ENCODE measurements at places on chromosomes 16 and 17. TPM values are rescaled to one million over a fixed set of nuclear protein-coding genes. Genes with fewer than 3 reads are reported as not detected.

DNA sequence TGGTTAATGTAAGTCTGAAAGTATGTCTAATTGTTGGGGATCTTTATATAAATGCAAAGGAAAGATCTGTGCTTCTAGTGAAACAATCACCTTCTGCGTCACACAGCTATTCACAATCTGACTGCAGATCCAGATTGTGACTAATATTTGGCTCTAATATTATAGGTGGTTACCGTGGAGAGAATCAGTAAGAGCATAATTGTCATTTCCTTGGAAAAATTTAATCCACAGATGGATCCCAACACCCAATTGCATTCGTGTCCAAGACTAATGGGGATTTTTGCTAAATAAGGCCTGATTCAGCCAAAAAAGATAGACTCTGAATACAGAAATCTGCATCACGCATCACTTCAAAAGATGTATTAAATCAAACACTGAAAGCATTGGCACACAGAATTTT lies 2.7 kb upstream of the KCNJ2 start:
- DNase-seq, result no peak

Gene ADAT1
- total RNA-seq, result 53.0 TPM

Gene XAF1
- 63.0 TPM for total RNA-seq

Gene SLC52A1
- total RNA-seq, result 0.73 TPM

DNA sequence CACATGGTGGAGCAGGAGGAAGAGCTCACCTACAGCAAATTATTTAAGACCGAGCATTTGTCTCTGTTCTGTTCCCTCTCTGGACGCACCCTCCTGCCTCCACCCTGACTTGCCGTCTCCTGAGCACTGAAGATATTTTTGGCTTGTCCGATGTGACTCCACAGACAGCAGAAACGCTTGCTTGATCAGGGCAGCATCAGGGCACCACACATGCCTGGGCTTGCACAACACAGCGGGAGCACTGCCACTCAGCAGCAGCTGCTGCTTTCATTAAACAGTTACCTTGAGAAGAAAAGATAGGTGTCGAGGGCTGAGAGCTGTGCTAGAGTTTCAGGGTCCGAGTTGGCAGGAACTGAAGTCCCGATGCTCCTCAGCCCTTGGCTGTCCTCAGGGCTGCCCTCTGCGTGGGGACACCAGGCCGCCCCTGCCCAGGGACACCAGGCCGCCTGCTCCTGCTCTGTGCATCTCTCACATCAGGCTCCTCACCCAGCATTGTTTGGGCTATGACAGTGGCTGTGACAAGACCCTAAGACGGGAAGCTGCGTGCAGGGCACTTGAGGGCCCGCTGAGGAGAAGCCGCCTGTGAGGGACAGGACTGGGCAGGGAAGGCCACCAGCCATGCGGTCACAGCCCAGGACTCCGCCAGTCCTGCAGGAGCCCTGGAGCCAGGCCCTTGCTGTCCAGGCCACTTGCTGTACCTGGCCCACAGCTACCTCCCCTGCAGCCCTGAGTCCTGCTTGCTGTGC lies 21.3 kb upstream of the CDH15 start:
- DNase-seq, result peak; percentile 57

GRCh38 chr17:73293480-73293911 lies 18.3 kb downstream of the CDC42EP4 start:
- DNase-seq, result peak; percentile 34

DNA sequence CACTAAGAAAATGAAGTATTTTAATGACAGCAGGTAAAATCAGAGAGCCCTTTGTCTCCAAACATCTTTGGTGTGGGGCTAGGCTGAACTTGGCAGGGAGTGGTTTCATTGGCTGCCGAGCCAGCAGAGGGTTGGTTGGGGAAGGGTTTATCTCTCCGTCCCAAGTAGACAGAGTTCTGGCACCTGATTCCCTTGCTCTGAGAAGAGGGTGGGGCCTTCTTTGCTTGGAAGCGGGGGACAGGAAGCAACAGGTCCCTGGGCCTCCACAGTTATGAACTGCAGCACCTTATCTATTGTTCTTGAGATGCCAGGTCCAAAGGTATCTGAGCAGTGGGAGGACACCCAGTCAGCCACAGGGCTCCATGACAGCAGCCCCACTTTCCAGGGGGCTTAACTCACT lies 12.3 kb upstream of the CDH1 start:
- no peak for DNase-seq

Gene SGSH
- 83.8 TPM for total RNA-seq

Gene KCTD19
- total RNA-seq, result 0.73 TPM

DNA sequence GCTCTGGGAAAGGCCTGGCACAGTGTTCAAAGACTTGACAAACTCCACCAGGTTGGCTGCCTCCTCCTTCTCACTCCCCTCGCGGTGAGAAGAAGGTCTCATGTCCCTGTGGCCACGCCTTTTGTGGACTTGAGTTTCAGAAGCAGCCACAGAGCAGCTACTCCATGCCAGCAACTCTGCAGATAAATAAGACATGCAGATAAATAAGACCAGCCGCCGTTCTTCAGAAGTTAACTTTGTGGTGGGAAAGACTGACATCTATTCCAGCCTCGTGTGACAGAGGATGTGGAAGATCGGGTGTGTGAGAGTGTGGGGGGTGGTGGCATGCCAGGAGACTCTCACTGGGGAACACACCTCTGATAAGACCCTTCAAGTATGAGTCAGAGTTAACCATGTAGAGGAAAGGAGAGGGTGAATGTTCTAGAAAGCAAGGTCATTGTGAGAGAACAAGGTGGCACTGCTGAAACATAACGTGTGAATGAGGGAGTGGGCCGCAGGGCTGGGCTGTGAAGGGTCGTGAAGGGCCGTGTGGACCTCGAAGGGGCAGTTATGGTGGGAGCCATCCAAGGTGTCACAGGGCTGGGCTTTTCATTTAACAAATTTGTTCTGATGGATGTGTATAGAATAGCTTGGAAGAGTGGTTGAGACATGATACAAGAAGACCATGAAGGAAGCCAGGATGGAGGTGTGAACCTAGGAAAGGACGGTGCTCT lies 830 bp downstream of the SPACA3 start:
- no peak for DNase-seq

GRCh38 chr16:77322757-77323156 lies 112.1 kb downstream of the ADAMTS18 start:
- DNase-seq, result no peak

GRCh38 chr17:77167472-77168306 lies 26.9 kb downstream of the SEC14L1 start:
- DNase-seq, result no peak

- no peak for DNase-seq
These were observed 129.5 kb downstream of the PRKCA start for GRCh38 chr17:66431910-66432309.

DNA sequence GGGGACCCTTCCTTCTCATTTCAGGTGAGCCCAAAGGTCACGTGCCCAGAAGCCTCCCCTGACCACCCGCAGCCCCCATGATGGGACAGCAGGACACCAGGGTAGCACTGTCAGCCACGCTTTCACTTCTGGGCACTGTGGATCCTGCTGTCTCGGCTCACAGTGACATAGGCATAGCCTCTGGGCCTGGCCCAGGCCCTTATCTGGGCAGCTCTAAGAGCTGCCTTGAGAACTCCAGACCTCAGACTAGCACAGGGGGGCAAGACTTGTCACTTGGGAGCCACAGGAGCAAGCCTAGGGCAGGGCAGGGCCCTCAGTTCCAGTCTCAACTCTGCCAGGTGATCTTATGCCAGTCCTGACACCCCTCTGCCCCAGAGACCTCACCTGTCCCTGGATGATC lies 4.7 kb downstream of the NATD1 start:
- no peak for DNase-seq

DNA sequence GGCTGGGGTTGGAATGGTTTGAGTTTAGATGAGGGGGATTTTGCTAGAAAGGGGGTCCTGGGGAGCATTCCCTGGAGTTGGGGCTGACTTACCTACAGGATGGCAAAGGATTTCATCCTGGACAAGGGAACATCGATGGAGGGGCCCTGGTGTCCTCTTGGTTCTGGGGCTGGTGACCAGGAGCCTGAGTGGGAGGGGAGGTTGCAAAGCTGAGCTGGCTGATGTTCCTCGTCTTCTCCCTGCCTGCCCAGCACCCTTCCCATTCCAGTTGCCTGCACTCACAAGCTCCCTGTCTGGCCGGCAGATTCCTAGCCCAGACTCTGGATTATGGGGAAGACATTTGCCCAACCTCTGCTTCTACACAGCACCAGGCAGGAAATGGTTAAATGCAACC lies 37.2 kb downstream of the ITGAE start:
- DNase-seq, result no peak

Gene ELMO3
- total RNA-seq, result 14.8 TPM

DNA sequence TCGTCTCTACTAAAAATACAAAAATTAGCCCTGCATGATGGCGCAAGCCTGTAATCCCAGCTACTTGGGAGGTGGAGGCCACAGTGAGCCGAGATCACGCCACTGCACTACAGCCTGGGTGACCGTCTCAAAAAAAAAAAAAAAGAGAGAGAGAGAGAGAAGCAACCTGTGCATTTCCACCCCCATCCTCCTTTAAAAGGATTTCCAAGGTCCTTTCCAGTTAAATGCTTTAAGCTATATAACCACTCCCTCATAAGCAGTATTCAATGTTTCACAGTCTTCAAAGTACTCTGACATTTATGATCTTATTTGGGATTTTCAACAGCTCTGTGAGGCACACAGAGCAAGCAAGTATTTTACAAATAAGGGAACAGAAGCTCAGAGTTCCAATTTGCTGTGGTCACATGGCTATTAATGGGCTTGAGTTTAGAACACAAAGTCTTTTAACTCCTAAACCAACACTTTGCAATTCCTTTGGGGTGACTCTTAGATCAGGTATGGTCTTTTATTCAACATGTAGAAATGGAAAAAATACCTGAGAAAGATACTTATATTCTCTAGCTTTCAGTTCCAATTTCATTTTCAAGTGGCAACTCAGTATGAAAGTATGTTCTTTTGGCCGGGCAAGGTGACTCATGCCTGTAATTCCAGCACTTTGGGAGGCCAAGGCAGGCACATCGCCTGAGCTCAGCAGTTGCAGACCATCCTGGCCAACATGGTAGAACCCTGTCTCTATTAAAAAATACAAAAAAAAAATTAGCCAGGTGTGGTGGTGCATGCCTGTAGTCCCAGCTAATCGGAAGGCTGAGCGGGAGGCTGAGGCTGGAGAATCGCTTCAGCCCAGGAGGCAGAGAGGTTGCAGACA lies 31.3 kb downstream of the SPOP start:
- DNase-seq, result peak; percentile 51

Gene HBA2
- total RNA-seq, result 149 TPM

DNA sequence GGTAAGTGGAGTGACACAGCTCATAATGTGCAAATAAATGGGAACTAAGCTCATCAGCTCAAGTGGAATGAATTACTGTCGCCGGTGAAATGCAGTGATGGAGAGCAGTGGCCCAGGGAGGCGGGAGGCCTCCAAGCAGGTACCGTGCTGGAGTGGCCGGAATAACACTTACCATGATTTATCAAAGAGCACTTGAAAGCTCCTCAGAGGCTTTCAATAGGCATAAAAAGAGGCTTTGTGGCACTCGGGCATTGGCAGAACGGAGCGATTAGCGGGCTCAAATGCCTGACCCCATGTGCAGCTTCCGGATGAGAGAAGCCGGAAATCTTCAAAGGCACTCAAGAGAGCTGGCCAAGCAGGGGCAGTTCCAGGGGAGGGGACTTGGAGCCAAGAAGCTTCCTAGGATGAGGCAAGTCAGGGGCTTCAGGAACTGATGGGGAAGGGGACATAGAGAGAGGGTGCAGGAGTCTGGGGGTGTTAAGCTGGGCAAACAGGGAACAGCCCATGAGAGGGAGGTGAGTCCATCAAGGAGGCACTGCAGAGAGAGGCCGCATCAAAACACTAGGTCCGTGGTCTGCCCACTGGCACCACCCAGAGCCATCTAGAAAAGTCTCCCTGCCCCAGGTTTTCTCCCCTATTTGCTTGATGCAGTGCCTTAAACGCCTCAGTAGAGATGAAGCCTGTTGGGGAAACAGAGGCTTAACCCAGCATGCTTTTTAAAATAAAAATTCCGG lies 144.0 kb upstream of the IRX6 start:
- DNase-seq, result peak; percentile 18

GRCh38 chr17:68424861-68425260 lies 32.4 kb downstream of the WIPI1 start:
- DNase-seq, result no peak

- DNase-seq, result no peak
These were observed 19.9 kb upstream of the MMD start for GRCh38 chr17:55441544-55441943.

DNA sequence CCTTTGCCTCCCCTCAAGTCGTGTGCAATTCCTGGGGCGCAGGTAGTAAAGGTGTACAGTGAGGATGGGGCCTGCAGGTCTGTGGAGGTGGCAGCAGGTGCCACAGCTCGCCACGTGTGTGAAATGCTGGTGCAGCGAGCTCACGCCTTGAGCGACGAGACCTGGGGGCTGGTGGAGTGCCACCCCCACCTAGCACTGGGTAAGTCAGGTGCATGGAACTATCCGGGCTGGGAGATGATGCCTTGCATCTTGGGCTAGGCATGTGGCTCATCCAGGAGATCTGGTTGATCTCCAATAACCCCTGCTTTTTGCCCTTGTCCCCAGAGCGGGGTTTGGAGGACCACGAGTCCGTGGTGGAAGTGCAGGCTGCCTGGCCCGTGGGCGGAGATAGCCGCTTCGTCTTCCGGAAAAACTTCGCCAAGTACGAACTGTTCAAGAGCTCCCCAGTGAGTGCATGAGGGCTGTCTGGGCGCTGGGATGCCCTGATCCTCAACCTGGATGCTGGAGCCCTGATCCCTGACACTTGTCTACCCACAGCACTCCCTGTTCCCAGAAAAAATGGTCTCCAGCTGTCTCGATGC lies 5.2 kb downstream of the GRB7 start:
- DNase-seq, result no peak

GRCh38 chr16:48405907-48406306 lies 20.7 kb upstream of the SIAH1 start:
- no peak for DNase-seq

GRCh38 chr16:69724981-69725479 lies 1.3 kb downstream of the NQO1 start:
- no peak for DNase-seq

Gene FOXC2
- total RNA-seq, result 0.41 TPM

DNA sequence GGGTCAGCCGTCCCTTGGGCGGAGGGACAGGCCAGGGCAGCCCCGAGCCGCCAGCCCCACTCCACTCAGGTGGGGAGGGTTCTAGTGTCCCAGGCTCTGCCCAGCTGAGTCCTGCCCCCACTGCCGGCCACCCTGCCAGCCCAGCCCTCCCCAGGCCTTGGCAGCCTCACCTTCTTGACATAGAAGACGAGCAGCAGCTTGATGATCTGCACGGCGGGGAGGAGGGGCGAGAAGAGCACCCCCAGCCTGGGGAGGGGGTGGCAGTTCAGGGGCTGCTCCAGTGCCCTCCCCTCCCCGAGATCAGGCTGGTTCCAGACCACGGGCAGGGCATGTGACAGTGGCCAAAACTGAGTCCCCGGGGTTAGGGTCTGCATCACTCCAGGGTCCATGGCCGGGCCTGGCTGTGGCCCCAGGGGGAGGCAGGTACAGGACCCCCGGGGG lies 9.7 kb downstream of the TMC6 start:
- no peak for DNase-seq
